CD4-positive, alpha-beta T cell treated with Interleukin-2 at 100 ng/mL for 4 hours (primary cell): ENCODE measurements at places on chromosomes 11 and 22.

- DNase-seq = no peak
These were observed 2.7 kb downstream of the PNPLA3 start for GRCh38 chr22:43926349-43926710.

GRCh38 chr22:48414651-48415050, 1413.0 kb downstream of the BRD1 start:
- no peak for DNase-seq

- no peak for DNase-seq
These were observed 8.1 kb downstream of the MACROD1 start for GRCh38 chr11:64157631-64158394.

DNA sequence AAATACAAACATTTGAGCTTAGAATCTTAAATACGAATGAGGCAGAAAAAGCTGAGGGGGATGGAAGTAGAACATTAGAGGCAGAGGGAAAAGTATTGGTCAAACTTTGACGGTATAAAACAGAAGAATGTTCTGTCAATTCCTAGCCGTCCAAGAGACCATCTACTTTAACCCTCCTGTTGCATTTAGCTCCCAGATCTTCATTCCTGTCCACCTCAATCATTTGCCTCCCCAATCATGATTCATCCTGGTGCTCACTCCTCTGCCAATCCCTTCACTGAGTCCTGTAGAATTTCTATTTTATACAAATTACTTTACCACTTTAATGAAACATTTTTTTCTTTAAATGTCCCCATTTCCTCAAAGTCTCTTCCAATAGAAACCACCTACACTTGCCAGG, 28.2 kb downstream of the C2CD3 start:
- DNase-seq = no peak

DNA sequence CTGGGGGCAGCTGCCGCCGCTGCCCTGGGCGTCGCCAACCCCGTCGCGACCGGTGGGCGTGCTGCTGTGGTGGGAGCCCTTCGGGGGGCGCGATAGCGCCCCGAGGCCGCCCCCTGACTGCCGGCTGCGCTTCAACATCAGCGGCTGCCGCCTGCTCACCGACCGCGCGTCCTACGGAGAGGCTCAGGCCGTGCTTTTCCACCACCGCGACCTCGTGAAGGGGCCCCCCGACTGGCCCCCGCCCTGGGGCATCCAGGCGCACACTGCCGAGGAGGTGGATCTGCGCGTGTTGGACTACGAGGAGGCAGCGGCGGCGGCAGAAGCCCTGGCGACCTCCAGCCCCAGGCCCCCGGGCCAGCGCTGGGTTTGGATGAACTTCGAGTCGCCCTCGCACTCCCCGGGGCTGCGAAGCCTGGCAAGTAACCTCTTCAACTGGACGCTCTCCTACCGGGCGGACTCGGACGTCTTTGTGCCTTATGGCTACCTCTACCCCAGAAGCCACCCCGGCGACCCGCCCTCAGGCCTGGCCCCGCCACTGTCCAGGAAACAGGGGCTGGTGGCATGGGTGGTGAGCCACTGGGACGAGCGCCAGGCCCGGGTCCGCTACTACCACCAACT, 1.0 kb downstream of the FUT4 start:
- no peak for DNase-seq

DNA sequence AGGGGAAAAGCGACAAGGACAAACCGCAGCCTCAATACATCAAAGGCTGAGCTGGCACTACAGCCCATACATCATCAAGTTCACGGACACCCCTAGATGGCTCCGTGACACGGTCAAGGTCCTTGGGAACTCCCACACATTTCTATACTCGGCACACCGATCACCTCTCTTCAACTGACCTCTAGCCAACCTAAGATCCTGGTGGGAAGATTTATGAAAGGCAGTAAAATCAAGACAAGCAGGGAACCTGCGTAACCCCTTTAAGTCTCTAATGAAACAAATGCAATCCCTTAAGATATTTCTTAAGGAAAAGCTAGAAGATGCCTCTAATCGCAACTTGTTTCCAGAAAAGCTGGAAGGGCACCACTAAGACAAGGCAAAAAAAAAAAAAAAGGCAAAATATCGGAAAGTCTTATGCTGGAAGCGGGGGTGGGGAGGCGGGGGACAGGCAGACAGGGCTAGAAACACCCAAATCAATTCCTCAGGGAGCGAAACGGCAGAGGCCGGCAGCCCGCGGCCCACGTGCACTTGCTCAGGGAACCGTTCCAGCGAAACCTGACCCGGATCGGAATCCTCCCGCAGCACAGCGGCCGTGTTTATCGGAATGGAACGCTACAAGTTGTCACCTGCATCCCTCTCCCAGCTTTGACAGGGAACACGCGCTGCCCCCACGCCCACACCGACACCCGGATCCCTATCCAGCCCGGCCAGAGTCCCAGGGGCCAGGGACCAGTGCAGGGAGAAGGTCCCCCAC, 1.4 kb downstream of the ARHGAP20 start:
- DNase-seq = no peak
